Tongue (tissue), 3 donors: ENCODE measurements at places on chromosomes 7 and 10. TPM values are rescaled to one million over a fixed set of nuclear protein-coding genes. Genes with fewer than 3 reads are reported as not detected.

The VIPR2 gene
- 9.6 TPM for total RNA-seq

The BLVRA gene
- total RNA-seq: 25.0 TPM

The COL26A1 gene
- 1.6 TPM for total RNA-seq

The SRRM3 gene
- 0.62 TPM for total RNA-seq

The IQUB gene
- total RNA-seq: 1.2 TPM

The FAM241B gene
- 1.0 TPM for total RNA-seq

The NPC1L1 gene
- total RNA-seq: not detected

The BICC1 gene
- 32.5 TPM for total RNA-seq

The TMEM196 gene
- total RNA-seq: not detected

The PDZD7 gene
- total RNA-seq: not detected

The COBL gene
- total RNA-seq: 87.7 TPM

The DRGX gene
- not detected for total RNA-seq

The GARIN1A gene
- total RNA-seq: 0.10 TPM

The ICA1 gene
- total RNA-seq: 4.6 TPM

The GTF2IRD1 gene
- 32.6 TPM for total RNA-seq

The PYROXD2 gene
- total RNA-seq: 4.5 TPM

The MUC3A gene
- not detected for total RNA-seq

The METTL27 gene
- total RNA-seq: 3.6 TPM

The FRAT2 gene
- total RNA-seq: 11.6 TPM

The ACSM6 gene
- not detected for total RNA-seq

The FAM25C gene
- total RNA-seq: not detected

The MRLN gene
- 120 TPM for total RNA-seq

The PBLD gene
- total RNA-seq: 4.4 TPM

The HECW1 gene
- 0.51 TPM for total RNA-seq

The GIMAP6 gene
- total RNA-seq: 20.9 TPM

The UTF1 gene
- not detected for total RNA-seq

The TRPV5 gene
- total RNA-seq: 0.21 TPM

The PTPN12 gene
- 78.8 TPM for total RNA-seq

The SPDYE11 gene
- total RNA-seq: not detected

The PLPP4 gene
- not detected for total RNA-seq

The ZFAND2A gene
- total RNA-seq: 16.1 TPM
